Globus pallidus (tissue), 1 donor: ENCODE measurements at places on chromosomes 13 and 19.

GRCh38 chr13:75421133-75421532, 60.8 kb downstream of the TBC1D4 start:
- DNase-seq, result no peak

GRCh38 chr13:30731361-30732045, 3.8 kb upstream of the ALOX5AP start:
- DNase-seq, result no peak

GRCh38 chr13:108834193-108834592, 204.8 kb downstream of the MYO16 start:
- DNase-seq, result no peak

DNA sequence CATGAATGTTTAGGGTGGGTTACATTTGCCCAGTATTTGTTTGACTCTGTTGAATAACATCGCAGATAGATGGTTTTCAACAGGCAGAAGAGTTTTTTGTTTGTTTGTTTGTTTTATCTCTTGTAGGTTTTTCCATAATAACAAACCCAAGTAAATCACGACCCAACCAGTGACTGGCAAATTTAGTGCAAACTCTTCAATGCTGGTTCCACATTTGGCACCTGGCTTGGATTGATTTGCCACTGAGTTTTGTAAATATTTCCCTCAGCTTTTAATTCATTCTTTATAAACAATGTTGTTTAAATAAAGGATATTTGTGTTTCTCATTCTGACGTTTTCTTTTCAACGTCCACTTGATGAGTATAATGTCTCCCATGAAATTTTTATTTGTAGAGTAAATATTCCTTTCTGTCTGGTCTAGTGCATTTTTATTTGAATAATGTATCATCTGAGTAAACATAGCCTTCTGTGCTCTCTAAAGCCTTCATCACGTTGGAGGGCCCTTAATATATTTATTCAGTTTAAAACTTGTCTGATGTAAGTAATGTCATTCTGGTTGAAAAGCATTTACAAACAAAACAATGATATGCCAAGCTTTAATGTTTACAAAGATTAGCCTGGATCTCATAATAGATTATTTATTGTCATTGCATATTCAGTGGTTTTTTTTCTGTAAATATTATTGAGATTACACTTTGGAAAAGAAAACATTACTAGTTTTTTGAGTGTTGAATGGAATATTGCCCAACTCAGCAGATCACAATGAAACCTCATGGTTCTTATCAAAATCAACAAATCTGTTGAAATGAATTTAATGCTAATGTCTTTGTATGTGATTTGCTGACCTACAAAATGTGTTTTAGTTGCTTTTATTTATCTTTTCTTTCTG, 90.4 kb upstream of the PEG3 start:
- DNase-seq, result no peak

DNA sequence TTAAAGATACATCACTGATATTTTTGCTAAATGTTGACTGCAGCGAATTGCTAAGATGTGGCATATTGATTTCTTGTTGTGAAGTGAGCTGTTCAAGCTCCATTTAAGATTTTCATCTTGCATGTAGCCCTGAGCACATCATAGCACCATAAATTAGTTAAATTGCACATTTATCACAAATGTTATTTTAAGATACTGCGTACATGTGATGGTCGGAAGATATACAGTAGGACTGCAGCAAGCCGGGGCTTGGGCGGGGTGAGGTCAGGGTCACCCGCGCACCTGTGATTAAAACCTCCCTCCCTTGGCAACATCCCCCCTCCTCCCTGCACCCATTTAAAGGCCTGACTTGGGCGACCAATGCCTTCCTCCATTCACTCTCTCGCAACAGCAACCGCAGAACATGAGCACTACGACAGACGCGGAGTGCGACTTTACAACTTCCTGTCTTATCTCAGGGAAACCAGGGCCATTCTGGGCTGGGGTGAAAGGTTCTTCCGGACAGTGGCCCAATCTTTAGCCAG, 76.6 kb downstream of the TSHZ3 start:
- DNase-seq, result no peak

DNA sequence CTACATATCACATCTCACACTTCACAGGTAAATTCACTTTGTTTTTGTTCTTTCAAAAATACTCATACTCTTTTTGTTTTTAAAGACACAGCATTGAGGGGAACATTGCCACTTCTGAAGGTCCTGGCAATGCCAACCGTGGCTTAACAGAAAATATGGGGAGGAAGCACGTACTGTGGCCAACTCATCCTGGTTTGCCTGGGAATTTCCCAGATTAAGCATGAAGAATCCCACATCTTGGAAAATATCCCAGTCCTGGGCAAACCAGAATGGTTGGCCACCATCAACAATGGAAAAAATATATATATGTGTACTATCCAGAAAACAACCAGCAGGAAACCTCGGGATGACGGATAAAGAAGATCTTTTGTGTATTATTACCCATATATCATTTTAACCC, 1032.2 kb upstream of the SLC10A2 start:
- no peak for DNase-seq

- no peak for DNase-seq
Measured at GRCh38 chr13:74272826-74273225, 138.6 kb upstream of the KLF12 start.
